ENCODE measurements at places on chromosomes 3 and 15.

DNA sequence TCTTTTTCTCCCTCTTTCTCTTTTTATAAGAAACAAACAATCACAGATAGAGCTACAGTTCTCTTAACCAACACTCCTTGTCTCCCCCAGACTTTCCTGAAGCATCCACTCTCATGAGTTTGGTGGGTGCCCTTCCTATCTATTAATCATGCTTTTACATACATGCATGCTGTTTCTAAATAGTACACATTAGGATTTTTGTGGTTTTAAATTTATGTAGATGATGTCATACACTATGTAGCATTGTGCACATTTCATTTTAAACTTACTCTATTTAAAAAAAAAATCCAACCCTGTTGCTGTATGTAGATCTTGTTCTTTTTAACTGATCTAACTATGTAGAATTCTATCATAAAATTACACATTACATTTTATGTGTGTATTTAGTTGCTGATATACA, 104.3 kb upstream of the MRPS22 start:
- DNase-seq = peak; percentile 8

GRCh38 chr15:80076321-80077318, 17.1 kb downstream of the ZFAND6 start:
- peak; percentile 74 for DNase-seq

DNA sequence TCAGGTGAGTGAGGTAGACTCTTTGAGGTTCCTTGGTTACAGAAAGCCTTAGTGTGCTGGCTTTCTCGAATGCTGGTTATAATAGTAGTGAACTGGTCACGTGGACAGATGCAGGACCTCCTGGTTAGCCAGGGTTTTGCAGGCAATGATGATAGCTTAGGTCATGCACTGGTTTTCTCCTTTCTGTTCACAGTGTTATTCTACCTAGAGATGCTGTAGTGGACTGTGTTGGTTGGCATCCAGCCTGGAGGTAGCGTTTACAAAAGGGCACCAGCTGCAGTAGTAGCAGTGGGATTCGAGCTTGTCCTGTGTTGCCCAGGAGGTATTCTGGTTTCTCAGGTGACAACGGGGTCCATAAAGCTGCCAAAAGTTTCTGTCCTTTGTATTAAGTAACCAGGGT, 27.0 kb downstream of the PCCB start:
- DNase-seq = no peak

GRCh38 chr3:52432225-52432624, 12.7 kb downstream of the SEMA3G start:
- no peak for DNase-seq

All from fibroblast of skin of right biceps (primary cell).